ENCODE measurements at places on chromosomes 1 and 21.

GRCh38 chr1:152458384-152459185 lies 44.5 kb upstream of the CRNN start:
- DNase-seq: peak; percentile 47

DNA sequence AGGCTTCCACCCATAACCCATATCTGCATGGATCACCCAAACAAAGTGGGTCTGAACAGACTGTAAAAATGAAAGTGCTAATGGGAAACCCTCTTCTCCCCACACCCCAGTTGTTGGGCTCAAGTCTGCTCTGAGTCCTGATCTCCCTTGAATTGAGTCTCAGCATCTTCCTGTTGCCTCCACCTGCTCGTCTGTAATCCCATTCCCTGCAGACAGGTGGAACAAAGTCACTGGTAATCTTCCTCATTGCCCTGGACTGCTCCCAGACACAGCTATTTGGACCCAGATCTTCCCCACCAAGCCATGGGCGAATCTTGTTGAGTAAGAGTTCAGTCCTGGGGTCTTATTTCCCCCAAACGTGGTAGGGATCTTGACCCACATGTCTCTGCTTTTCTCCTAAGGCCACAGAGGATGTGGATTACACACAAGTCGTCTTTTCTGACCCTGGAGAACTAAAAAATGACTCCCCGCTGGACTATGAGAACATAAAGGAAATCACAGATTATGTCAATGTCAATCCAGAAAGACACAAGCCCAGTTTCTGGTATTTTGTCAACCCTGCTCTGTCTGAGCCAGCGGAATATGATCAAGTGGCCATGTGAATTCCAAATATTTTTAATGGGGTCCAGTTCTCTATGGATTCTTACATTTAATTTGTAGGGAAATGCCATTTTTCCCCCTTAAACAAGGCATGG lies 15.7 kb downstream of the AVPR1B start:
- DNase-seq: no peak

DNA sequence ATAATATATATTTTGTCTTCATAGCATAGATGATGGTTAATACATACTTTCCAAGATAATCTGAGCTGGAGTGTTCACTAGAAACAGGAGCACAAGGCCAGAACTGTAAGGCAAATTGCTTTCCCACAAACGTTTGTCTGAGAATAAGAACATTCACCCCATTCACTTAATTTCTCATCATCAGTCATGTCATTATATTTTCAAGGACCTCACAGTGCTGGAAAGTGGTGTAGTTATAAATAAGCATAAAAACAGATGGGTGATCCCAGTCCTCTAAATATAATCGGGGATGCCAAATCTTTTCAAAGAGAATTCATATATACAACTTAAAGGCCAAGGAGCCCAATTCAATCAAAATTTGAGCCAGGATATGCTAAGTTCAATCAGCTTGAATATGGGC lies 8.4 kb downstream of the PRRX1 start:
- no peak for DNase-seq

DNA sequence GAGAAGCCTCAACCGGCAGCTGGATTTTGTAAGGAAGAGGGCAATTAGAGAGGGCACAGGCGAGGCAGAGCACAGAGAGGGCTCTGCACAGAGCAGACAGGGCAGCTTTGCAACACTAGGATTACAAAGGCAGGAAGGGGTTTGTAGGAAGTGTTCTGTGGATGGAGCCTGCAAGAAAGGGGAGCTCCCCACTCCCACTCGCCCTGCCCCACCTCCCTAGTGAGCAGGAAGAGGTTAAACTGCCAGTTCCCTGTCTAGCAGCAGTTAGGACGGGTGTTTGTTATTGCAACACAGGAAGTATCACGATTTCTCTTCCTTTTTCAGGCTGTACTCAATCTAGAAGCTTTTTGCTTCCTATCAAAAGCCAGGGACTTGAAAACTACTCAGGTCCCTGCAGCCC lies 63.3 kb upstream of the LRRC8D start:
- peak; percentile 42 for DNase-seq

DNA sequence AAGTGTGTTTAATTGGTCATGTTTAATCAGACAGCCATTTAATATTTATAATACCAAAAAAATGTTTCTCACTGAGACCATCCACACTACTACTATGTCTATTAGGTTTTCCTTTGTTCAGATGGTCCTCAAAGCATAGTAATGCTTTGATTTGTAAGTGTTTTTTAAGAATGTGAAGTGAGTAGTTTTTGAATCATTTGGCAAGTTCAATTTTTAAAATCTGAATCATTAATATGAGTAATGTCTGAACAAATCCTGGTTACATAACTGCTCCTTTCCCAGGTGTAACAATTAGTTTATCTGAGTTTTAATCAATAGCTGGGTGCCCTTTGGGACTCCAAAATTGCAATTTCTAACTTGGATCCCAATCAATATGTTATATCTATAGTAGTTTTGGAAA lies 23.5 kb upstream of the RPL5 start:
- DNase-seq: no peak

- no peak for DNase-seq
Measured at GRCh38 chr1:241711326-241711725, 59.2 kb downstream of the WDR64 start.

DNA sequence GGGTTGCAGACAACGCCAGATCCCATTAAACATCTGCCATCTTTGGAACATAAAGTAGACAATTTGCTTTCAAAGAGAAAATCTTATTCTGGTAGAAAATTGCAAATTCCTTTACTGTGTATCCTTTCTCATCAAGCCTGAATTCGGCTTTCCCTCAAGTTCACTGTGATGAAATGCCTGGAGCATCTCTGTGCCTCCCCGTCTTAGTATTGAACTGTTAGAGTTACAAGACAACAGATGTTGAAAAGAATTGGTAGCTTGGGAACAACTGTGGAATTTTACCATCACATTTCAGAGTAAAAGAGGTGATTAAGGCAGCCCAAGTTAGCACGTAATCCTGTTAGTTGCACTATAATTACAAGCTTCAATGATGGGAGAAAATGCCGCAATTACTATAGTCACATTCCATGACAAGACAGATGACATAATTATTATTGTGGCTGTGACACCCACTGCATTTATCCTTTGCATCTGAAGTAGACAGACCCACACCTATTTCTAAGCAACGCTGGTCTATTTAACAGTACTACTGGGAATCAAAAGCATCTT lies 54.4 kb upstream of the B3GALNT2 start:
- no peak for DNase-seq

DNA sequence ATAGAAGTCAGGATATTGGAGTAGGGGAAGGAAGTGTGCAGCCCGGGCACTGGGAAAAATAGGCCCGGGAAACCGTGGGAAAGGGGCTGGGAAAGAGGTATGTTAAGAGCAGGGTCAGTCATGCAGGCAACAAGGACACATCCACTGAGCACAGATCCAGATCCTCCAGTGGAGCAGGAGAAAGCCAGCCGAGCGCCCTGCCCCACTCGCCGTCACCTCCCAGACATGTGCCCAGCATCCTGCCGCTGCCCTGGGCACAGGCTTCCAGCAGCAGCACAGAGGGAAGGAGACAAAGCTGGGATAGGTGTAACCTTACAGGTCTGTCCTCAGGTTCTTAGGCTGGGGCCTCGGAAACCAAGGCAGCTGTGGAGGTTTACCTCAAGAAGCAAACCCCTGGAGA lies 64.2 kb downstream of the FAM163A start:
- DNase-seq: no peak

DNA sequence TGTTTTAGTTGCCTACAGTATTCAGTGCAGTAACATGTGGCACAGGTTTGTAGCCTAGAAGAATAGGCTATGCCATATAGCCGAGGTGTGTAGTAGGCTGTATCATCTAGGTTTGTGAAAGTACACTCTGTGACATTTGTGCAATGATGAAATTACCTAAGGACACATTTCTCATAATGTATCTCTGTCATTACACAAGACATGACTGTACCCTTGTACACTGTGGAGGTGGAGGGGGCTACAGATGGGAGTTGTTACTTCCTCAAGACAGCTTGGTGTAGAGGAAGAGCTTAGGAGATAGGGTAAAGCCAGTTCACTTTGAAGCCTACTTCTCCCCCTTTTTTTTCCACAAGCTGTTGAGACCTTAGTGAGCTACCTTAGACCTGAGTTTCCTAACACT lies 59.7 kb upstream of the RAVER2 start:
- DNase-seq: no peak

- DNase-seq: peak; percentile 47
Measured at GRCh38 chr1:247373721-247374141, 42.1 kb upstream of the ZNF496 start.

GRCh38 chr21:45615145-45615711 lies 28.3 kb upstream of the PCBP3 start:
- DNase-seq: no peak
